ENCODE measurements at places on chromosomes 13 and 19.

- H3K36me3 ChIP-seq: no peaks in the 10 kb centered on the region
- no peaks in the 10 kb centered on the region for H3K4me1 ChIP-seq
- no peak overlapping the region for H3K4me3 ChIP-seq
- no peak overlapping the region for H3K27ac ChIP-seq
- DNase-seq: no peak
These were observed 32.9 kb downstream of the RXFP2 start for GRCh38 chr13:31772231-31772630.

DNA sequence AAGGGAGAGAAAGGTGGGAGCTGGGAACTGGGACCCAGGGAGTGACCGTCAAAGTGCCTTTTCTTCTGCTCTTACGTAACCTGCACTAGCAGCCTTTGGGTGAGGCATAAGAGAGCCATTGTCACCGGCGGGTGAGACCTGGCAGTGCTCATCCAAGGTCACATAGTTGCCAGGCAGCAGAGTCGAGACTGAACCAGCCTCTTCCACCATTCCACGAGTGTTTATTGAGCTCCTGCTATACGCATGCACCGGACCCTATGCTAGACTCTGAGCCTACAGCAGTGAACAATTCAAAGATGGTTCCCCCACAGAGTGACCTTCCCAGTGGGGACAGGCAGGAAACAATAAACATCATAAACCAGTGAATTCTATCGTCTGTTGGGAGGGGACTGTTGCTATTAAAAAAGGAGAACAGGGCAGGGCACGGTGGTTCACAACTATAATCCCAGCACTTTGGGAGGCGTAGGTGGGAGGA is 18.6 kb upstream of the STRN4 start:
- peaks cover 8% of the 10 kb centered on the region for H3K4me1 ChIP-seq
- no peaks in the 10 kb centered on the region for H3K27me3 ChIP-seq
- no peak overlapping the region for H3K4me3 ChIP-seq
- H3K36me3 ChIP-seq: no peaks in the 10 kb centered on the region
- DNase-seq: no peak

DNA sequence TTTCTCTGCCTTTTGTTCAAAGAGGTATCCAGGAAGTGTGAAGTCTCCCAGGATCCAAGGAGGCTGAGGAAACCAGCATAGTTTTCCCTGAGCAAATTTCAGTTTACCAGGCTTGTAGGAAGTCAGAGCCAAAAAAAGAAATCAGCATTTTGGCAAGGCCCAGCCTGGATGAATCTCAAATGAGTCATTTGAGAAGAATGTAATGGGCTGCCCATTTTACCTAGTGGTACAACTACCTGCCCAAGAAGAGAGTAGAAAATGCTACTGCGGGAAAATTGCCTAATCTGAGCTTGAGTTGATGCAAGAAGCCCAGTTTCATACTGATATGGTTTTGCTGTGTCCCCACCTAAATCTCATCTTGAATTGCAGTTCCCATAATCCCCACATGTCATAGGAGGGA is 284.1 kb upstream of the ZNF507 start:
- no peaks in the 10 kb centered on the region for H3K36me3 ChIP-seq
- H3K27ac ChIP-seq: no peak overlapping the region
- no peaks in the 10 kb centered on the region for H3K4me1 ChIP-seq
- H3K27me3 ChIP-seq: no peaks in the 10 kb centered on the region
- H3K4me3 ChIP-seq: no peak overlapping the region

DNA sequence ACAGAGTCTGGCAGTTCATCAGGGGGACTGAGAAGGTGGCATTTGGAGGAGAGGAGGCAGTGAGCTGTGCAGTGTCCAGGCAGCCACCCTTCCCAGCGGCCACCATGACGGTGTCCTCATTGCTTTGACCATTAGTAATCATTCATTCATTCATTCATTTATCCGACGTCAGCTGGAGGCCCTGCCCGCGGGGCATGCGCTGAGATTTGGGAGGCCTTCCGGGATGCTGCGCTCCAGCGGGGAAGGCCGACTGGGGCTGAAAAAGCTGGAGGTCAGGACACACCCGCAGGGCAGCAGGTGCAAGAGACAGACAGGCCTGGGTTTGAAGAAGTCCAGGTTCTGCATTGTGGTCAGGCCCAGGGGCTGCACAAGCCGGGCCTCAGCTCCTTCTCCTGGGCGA is 8.9 kb downstream of the TTYH1 start:
- no peak for DNase-seq
- H3K27me3 ChIP-seq: peaks cover 46% of the 10 kb centered on the region
- H3K4me3 ChIP-seq: no peak overlapping the region
- H3K4me1 ChIP-seq: no peaks in the 10 kb centered on the region
- H3K36me3 ChIP-seq: no peaks in the 10 kb centered on the region
- H3K27ac ChIP-seq: no peak overlapping the region

DNA sequence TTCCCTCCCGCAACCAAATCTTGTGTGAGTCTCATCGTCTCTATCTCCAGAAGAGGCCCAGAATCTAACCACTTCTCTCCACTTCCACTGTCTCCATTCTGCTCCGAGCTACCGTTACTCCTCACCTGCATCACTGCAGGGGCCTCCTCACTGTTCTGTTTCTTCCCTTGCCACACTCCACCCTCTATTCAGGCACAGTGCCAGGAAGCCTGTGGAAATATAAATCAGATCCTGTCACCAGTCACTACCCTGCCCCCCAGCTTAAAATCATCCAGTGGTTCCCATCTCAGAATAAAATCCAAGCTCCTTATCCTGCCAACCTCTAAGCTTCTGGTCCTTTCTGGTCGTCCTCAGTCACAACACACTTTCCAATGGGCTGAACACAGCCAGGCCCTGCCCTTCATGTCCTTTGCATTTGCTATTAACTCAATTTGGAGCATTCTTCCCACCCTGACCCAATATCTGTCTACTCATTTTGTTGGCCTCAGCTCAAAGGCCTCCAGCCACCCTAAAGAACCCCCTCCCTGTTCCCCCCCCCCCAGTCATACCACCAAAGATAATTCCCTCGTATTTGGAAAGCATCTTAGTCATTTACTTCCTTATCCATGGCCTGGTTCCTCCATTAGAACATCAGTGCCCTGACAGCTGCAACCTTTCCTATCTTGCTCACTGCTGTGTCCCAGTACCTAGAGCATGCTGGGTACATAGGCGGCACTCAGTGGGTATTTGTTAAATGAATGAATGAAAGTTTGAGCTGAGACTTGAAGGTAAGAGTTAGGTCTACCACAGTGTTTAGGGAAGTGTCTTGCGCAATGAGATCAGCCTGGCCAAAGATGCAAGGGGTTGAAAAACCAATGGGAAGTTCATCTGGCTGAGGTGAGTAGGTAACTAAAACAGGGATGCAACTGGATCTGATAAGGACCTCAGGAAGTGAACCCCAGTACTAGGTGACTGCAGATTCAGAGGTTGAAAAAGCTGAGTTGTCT is 24.4 kb downstream of the ZNF175 start:
- no peak overlapping the region for H3K4me3 ChIP-seq
- no peak overlapping the region for H3K27ac ChIP-seq
- no peaks in the 10 kb centered on the region for H3K27me3 ChIP-seq
- H3K36me3 ChIP-seq: no peaks in the 10 kb centered on the region
- peaks cover 5% of the 10 kb centered on the region for H3K4me1 ChIP-seq

- H3K36me3 ChIP-seq: no peaks in the 10 kb centered on the region
- peaks cover 9% of the 10 kb centered on the region for H3K4me1 ChIP-seq
- DNase-seq: no peak
- H3K27ac ChIP-seq: no peak overlapping the region
These were observed 35.5 kb upstream of the KLF12 start for GRCh38 chr13:74169676-74170075.
